ENCODE measurements at places on chromosomes 6 and 20.

GRCh38 chr6:7909323-7910276, 988 bp downstream of the TXNDC5 start:
- DNase-seq, result no peak

DNA sequence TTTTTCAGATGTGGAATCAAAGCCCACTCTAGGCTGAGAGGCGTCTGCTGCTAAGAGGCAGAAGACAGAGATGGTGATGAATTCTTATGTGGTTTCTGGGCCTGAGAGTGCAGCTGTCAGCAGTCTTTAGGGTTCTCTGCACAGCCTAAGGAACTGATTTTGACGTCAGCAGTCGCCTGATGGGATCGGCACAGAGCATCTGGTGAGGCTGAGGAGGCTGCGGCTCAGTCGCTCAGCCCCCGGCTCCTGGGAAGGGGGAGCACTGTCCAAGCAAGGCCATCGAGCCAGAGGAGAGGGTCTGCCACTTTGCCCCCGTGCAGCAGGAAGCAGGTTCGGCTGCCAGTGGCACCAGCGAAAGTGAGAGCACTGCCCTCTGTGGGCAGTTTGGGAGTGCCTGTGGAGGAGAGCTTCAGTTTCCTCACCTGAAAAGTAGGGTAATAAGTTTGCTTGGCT, 92.5 kb downstream of the TCP11 start:
- DNase-seq, result peak; percentile 25

DNA sequence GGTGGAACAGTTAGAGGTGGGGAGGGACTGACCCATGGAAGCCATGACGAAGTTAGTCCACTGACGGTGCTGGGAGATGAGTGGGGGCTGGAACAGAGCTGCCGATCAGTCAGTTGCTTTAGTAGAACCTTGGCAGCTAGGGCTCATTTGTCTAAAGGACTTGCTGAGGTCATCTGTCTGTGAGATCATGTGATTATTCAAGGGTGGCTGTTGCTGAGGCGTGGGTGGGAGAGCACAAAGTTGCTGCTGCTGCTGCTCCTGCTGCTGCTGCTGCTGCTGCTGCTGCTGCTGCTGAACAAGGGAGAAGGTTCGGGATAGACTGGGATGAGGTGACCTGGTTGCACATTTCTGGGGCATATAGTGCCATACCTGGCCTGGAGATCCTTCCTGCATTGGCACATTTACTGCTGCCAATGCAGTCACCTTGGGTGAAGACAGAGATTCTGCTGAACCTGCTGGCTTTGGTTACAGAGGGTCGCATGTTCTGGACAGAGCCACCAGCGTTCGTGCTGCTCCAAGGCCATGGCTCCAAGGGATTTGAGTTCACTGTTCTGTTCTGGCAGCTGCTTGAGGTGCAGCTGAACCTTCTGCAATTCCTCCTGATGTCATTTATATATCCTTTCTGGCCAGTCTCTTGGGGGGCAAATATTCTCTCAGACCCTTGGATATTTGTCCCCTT, 840.5 kb downstream of the HACE1 start:
- no peak for DNase-seq

DNA sequence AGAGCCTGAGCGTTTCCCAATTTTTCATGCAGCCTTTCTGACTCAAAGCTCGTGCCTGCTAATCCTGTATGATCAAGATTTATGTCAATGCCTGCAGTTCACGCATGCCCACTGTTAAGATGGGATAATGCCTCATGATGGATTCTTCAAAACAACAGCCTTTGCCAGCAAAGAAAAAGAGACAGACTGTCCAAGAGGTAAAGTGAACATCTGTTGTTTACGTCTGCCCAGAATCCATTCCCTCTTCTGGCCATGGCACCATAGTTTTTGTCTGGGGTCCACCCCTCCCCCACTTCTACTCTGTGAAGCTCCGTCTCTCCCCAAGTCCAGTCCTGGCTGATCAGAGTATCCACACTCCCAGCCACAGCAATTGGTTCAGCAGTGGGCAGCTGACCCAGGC, 91.9 kb upstream of the EYA2 start:
- DNase-seq, result no peak

- DNase-seq, result peak; percentile 35
Measured at GRCh38 chr6:44312901-44313788, at the start of gene AARS2. AARS2 (minus strand) TSS chr6:44313347; CDS start chr6:44313323, 24 bp downstream.

- no peak for DNase-seq
Measured at GRCh38 chr20:54221996-54222890, 14.4 kb downstream of the PFDN4 start.

DNA sequence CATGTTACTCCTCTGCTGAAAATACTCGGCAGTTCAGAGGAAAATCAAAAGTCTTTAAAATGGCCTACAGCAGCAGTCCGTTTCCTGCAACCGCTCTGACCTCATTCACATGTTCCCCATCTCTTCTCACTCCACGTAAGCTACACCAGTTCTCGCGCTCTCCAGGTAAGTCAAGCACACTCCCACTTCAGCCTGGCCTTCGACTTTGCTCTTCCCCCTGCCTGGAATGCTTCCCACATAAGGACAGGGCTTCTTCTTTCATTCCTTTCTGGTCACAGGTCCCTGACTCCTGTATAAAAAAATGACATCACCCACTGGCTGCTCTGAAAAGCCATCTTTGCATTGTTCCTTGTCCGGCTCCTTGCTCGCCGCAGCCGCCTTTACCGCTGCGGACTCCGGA, 42.7 kb downstream of the MGME1 start:
- no peak for DNase-seq

- no peak for DNase-seq
Measured at GRCh38 chr6:14458669-14459266, 341.2 kb downstream of the CD83 start.

DNA sequence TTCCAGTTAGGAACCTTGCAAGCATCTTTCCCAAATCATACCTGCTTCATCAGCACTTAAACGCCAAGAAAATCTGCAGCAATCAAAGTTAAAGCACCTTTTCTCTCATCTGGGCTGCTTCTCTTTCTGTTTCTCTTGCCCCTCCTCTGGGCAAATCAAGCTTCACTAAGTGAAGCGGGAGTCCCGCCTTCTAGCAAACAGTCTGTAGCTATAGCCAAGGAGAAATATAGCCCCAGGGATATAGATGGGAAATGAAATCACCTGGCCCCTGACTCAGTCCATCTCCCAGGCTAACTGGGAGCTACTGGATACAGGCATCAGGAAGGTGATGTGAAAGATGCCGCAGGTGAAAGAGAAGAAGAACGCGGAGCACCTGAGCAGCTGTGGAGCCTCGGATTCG, 481.9 kb downstream of the C6orf118 start:
- no peak for DNase-seq

- no peak for DNase-seq
Measured at GRCh38 chr6:26454631-26455030, 3.1 kb upstream of the BTN2A1 start.

DNA sequence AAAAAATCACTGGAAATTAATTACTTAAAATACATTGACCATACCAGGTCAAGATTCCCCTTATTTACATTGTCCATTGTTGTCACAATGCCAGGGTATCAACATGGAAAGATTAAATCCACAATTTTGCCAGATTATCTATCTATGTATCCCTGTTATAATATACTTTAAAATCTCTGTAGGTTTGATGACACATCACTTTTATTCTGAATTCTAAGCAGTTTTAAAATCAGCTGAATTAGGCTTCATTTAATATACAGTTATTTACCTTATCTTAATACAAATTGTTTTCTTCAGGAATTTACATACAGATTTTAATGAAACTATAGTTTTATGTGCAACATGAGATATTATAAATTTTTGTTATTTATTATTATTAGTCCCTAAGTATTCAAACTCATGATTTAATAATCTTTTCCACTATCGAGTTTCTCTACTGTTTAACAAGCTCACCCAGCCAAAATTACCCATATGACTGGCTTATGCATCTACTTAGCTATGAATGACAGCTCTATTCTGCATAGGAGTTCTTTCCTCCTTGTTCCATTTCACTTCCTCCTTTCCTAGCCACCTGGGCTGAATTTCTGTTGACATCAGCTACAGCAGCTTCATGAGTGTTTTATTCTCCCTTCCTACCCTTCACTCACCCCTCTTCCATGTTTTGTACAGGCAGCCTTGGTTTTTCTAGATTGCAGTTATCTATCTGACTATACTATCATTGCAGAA, 654.2 kb upstream of the MAP3K7 start:
- DNase-seq, result no peak

- no peak for DNase-seq
Measured at GRCh38 chr6:134247231-134247833, 70.6 kb downstream of the SGK1 start.
